ENCODE measurements at places on chromosomes 7 and 10.

- DNase-seq, result no peak
These were observed 33.2 kb downstream of the DRGX start for GRCh38 chr10:49362596-49363260.

GRCh38 chr10:25631471-25631870, 302.6 kb upstream of the MYO3A start:
- DNase-seq, result no peak

GRCh38 chr7:66503036-66503370, 125.7 kb upstream of the KCTD7 start:
- DNase-seq, result no peak

- DNase-seq, result peak; percentile 90
These were observed 178.6 kb upstream of the INHBA start for GRCh38 chr7:41881331-41882130.

GRCh38 chr10:119162452-119163092, 2.9 kb downstream of the SFXN4 start:
- DNase-seq, result no peak

- DNase-seq, result no peak
These were observed 74.5 kb downstream of the HPSE2 start for GRCh38 chr10:99161165-99161564.

GRCh38 chr7:87223666-87224065, 4.1 kb upstream of the TMEM243 start:
- DNase-seq, result no peak

DNA sequence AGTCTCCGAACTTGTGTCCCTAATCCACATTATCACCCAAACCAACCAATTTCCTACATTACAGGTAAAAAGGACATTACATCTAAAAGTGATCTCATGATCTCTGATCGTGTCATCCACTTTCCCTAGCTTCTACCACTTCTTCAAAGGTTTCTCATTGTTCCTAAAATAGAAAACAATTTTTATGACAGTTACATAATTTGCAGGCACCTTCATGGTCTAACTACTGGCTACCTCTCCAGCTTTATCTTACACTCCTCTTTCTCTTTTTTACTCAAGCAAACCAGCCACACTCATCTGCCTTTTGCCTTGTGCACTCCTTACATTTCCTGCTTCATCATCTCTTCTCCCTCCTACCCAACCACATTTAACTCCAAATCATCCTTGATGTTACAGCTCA, 886.7 kb upstream of the SORCS1 start:
- DNase-seq, result no peak

- no peak for DNase-seq
These were observed 5.2 kb downstream of the NMT2 start for GRCh38 chr10:15163253-15163828.

DNA sequence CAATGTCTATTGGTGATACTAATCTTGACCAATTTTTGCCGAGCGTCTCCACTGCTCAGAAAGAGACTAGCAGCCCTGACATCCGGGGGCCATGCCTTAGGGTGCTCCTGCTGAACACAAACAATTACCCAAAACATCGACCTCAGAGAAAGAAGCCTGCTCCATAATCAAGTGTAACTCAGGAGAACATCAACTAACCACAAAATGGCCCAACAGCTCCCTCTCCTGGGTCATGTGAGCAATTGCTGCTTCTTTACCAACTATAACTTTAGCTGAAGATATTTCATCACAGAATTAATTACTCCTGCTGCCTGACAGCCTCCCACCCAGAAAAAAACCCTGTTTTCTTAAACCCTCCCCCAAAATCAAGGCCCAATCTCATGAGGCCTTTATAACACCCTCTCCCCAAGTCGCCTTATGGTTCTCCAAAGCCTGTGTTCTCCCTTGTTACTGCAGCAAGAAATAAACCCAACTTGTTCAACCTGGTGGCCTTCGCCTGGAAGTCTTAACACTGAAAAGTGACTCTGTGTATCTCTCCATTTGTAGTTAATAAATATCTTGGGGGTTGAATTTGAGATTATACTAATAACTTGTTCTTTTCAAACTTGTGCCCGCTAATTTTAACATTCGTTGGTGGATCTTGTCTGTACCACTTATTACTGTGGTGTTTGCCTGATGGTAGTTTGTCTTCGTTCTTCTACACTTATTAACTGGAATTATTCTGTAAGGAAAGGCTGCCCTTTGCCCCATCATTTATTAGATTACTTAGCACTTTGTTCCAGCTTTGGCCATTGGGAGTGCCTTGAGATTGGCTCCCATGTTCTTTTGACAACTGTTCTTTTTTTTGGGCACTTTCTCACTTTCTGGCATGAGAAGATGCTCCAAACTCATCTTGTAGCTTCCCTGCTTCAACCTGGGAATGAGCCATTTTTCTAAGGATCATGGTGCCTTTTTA, 21.2 kb upstream of the RAMP3 start:
- peak; percentile 65 for DNase-seq

- DNase-seq, result no peak
These were observed 6.4 kb downstream of the AGMO start for GRCh38 chr7:15555381-15555859.

GRCh38 chr7:139536152-139536551, 12.7 kb downstream of the CLEC2L start:
- DNase-seq, result no peak
